ENCODE measurements at places on chromosomes 2 and 18.

GRCh38 chr18:7454429-7454828 lies 112.7 kb upstream of the PTPRM start:
- DNase-seq: no peak

- DNase-seq: no peak
Observed at GRCh38 chr18:60663060-60663989, 290.8 kb upstream of the MC4R start.

DNA sequence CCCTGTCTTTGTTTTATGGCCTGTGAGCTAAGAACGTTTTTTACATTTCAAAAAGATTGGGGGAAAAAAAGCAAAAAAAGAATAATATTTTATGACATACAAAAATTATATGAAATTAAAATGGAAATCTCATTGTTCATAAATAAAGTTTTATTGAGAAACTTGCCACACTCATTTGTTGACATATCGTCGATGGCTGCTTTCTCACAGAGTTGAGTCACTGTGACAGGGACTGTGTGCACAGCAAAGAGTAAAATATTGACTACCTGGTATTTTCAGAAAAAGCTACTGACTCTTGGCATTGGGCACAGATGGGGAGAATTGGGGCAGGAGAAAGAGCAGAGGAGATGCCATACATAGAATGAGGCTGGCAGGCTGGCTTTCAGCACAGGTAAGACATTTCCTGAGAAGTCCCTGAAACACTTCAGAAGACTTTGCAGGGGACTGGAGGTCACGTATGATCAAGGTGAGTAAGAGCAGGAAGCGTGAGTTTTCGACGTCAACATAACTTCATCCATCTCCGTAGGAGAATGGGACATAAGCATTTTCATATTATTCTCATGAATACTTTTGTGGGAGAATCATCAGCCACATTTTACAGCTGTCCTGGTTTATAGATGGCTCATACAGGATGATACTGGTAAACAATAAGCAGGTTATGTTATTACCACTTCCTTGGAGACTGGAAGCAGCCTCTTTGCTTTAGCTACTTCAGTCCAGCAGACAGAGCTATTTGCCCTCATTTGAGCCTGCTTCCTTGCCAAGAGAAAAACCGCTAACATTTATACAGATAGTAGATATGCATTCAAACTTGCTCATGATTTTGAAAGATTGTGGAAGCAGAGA lies 32.5 kb upstream of the PUM2 start:
- no peak for DNase-seq

DNA sequence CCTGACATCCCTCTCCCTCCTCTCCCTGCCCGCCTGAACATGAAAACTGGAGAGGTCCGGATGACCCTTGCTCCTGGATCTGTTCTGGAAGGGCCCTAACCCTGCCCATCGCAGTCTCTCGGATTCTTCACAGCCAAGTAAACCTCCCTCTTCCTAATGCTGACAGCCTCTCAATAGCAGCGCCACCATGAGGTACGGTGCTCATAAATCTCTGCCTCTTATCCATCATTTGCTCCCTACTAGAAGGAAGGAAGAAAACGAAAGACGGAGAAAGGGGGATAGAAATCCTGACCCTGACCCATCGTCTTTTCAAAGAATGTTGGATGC lies 257.9 kb downstream of the BCL11A start:
- no peak for DNase-seq

DNA sequence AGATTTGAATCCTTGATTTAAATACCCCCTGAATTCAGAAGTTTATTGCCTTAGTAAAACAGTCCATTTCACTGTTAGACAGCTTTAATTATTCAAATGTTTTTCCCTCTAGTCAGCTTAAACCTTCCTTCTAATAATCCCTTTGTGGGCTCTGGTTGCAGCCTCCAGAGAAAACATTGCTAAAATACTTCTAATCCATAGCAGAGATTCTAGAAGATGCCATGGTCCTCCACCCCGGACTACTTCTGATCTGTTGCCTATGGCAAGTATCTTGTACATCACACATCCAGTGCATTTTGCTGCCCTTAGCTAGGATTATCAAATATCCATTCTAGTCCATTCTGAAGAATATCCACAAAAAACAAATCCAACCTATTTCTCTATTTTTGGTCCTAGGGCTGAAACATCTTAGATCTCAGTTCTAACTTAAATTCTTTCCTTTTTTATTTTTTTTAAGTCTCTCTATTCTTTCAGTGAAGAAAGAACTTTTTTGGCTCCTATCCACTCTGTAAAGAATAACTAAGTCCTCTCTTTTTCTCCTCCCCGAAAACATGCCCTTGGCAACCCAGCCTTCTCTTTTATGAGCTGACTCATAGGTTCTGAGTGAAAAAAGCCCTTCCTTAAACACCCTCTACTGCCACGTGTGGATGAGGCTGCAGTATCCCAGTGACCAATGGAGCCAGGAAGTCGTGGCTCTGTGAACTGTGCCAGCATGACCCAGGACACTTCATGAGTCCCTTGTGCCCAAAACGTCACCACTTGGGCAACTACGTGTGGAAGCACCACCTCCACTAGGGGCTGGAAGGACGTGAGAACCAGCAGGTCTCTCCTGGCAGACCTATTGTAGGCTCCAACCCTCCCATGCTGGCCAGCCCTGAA lies 349.8 kb downstream of the TNS1 start:
- no peak for DNase-seq

DNA sequence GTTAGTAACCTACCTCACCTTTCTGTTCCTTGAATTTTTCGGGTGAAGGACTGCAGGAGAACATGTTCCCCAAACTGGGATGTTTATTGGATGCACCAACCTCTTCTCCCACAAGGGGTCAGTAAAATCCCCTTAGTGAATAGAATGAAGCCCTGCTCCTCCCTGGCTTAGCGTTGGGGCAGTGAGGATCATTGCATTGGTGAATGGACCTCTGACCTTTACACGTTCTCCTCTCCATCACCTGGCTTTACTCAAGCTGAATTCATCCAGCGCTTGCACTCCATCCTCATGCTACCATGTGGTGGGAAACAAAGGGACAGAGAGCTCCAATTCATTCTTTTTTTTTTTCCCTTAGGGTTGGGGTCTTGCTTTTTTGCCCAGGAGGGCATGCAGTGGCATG lies 157.2 kb downstream of the MIB1 start:
- DNase-seq: no peak

GRCh38 chr2:231563378-231563961 lies 29.2 kb upstream of the TEX44 start:
- no peak for DNase-seq
